ENCODE measurements at places on chromosomes 7 and 10.

DNA sequence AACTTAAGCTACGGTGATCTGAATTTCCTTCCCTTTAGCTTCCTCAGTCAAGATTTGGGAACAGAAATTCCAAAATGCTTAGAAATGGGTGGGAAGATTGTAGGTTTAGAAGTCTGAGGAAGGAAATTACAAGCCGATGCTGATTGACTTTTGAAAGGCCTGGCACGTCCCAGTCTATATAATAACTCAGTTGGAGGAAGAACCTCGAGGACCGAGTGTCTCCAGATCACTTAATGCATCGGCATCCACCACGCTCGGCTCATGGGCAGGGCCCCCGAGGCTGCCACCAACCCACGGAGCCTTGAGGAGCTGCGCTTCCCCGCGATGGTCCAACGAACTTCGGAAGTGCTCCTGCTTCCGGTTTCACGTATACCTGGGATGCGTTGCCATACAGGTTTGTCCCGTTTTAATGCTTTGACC, 10.4 kb upstream of the SP8 start:
- DNase-seq = no peak

GRCh38 chr7:68587599-68587998, 1010.7 kb upstream of the AUTS2 start:
- no peak for DNase-seq

- no peak for DNase-seq
These were observed 81.1 kb downstream of the IDE start for GRCh38 chr10:92492748-92493240.

GRCh38 chr10:4266416-4267085, 481.5 kb upstream of the KLF6 start:
- DNase-seq = no peak

GRCh38 chr10:121975295-121976086, 474 bp upstream of the NSMCE4A start:
- no peak for DNase-seq

GRCh38 chr10:131946321-131946751, 35.4 kb downstream of the BNIP3 start:
- no peak for DNase-seq

GRCh38 chr10:75040576-75040975, 70.9 kb upstream of the SAMD8 start:
- no peak for DNase-seq

- no peak for DNase-seq
These were observed 716 bp downstream of the OGA start for GRCh38 chr10:101817337-101818118.

DNA sequence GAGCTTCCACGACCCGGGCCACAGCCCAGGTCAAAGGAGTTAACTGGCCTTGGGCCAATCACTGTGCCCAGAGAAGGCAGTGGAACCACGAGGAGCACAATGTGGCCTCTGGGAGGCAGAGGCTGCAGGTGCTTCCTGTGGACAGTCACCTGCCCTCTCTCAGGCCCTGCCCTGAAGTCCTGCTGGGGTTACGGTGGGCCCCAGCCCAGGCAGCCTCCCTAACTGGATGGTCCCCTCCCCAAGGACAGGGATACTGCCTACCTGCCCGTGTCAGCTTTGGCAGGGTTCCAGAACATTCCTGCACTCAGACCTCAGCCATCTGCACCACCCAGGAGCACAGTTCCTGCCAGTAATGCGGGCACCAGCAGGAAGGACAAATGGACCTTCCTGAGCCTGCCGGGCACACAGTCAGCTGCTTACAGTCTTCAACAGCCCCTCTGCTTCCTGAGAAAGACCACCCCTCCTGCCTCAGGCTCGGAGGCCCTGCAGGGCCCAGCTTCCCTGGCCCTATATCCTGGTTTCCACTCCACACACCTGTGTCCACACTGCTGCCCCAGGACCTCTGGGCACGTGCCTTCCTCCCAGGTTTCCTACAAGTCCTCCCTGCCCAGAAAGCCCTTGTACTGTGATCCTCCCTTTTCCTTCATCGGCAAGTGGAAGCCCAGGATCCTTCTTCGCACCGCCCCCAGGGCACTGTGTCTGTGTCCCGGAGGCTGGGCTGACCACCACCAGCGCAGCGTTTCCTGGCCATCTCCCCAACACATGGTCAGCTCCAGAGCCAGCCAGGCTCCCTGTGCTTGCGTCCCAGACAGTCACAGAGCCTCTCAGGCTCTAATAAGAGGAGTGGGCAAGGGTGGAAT, 23.3 kb downstream of the WDR86 start:
- no peak for DNase-seq

- no peak for DNase-seq
These were observed 123.4 kb upstream of the ZNF746 start for GRCh38 chr7:149620961-149621360.

GRCh38 chr7:114554781-114555537, 140.3 kb downstream of the FOXP2 start:
- no peak for DNase-seq

GRCh38 chr7:99143521-99143852, 421 bp downstream of the SMURF1 start:
- peak; percentile 45 for DNase-seq

DNA sequence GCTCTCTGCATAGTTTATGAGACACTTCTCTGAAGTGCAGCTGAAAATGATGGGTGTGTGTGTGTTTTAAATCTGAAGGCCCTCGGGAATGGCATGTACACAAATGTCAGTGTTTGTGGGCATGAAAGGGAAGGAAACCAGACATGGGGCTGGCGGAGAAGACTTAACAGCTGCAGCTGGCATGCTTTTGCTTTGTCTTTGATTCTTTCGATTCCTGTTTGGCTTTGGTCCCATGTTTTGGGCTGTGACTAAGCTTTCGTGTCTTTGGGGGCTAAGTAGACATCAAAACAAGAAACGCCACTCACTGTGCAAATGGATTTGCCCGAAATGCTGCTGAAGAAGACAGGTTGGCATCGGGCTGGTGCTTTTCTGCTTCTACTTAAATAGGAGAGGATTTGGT, 179.3 kb downstream of the PFKFB3 start:
- no peak for DNase-seq

DNA sequence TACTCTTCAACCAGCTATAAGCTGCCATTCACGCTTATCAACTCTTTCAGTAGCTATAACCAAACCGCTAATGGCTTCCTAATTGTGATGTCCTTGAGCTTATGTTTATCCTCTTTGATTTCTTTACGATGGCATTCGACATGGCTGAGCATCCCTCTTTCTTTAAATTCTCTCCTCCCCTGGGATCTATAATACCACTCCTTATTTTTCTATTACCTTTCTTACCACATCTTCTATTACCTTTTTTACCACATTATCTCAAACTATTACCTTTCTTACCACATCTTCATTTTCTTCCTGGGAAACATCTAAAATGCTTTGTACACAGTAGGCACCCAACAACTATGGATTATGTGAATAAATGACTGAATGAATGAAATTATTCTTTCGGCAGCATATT, 13.1 kb downstream of the ZCWPW1 start:
- DNase-seq = no peak

- DNase-seq = no peak
These were observed 61.8 kb upstream of the MET start for GRCh38 chr7:116610210-116610609.

DNA sequence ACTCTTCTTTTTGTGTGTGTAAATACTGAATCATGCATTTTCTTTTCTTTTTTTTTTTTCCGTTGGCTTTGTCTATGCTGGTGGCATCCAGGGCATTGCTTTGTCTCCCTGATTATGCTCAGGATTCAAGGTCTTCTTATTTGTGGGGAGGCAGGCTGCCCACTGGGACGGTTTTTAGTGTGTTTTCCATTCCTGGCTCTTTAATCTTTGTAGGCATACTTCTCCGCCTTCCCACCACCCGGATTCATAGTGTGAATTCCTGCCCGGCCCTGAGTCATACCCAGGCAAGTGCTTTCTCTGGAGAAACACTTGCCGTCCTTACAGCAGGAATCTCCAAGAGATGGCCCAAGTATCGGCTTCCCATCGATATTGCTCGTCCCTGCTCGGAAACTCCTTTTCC, 5.2 kb downstream of the ZNF655 start:
- DNase-seq = no peak

GRCh38 chr10:32166365-32166764, 110.1 kb upstream of the KIF5B start:
- no peak for DNase-seq

GRCh38 chr7:81608748-81609382, 161.0 kb downstream of the HGF start:
- no peak for DNase-seq

- no peak for DNase-seq
These were observed 803.2 kb downstream of the PHTF2 start for GRCh38 chr7:78601728-78602127.

- DNase-seq = no peak
These were observed 26.2 kb upstream of the RASGEF1A start for GRCh38 chr10:43292755-43293676.

- no peak for DNase-seq
These were observed 281.1 kb upstream of the PFKP start for GRCh38 chr10:2786251-2786650.

- DNase-seq = no peak
These were observed 176.3 kb downstream of the DGKI start for GRCh38 chr7:137670222-137671064.

GRCh38 chr10:75764974-75765788, 333.8 kb downstream of the LRMDA start:
- no peak for DNase-seq

- DNase-seq = no peak
These were observed 65.6 kb downstream of the POM121L12 start for GRCh38 chr7:53101026-53101425.

GRCh38 chr7:11207565-11207964, 233.9 kb downstream of the PHF14 start:
- no peak for DNase-seq

DNA sequence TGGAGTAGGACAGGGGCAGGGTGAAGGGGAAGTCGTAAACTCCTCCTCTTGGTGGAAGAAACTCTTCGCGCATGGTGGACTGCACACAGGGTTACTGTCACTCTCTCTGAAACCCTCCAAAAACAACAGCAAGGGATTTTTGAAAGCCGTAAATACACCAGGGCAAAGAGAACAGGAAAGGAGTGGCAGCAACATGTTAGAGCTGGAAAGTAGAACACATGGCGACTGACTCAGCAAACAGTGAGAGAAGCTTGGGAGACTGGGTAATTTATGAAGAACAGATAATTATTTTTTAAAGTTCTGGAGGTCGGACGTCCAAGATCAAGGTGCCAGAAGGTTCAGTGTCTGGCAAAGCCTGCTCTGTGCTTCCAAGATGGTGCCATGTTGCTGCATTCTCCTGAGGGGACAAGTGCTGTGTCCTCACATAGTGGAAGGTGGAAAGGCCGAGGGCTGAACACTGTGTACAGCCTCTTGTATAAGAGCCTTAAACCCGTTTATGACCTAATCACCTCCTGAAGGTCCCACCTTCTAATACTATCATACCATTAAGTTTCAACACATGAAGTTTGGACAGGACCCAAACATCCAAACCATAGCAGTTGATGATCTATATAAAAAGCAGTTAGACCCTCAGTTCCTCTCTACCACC, 22.5 kb upstream of the C10orf53 start:
- no peak for DNase-seq

DNA sequence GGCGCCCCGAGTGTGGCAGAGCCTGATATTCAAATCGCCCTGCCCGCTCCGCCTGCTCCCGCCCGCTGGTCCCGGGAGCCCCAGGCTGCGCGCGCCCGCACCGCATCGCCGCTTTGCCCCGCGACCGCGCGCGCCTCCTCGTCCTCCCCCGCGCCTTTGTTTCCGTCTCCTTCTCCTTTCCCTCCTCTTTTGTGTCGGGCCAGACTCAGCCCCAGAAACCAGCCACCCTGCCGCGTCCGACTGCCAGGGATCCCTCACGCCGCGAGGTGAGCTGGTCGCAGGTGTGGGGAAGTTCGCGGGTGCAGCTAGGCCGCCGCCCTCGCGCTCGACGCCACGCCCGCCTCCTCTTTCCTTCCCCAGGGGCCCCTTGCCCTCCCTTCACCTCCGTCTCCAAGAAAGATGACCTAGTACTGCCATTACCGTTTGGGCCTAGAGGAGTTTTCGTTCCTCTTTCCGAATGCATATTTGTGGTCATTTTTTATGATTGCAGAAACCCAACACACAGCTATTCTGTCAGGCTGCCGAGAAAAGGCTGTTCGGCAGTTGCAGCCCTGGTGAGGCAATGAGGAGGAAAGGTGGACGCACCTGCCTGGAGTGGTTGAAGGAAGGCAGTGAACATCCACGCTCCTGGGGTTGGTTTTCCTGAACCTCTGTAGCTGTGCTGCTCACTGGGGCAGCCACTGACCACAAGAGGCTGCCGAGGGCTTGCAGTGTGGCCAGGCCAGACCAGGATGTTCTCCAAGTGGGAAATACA, 107.3 kb downstream of the SNX10 start:
- peak; percentile 61 for DNase-seq

DNA sequence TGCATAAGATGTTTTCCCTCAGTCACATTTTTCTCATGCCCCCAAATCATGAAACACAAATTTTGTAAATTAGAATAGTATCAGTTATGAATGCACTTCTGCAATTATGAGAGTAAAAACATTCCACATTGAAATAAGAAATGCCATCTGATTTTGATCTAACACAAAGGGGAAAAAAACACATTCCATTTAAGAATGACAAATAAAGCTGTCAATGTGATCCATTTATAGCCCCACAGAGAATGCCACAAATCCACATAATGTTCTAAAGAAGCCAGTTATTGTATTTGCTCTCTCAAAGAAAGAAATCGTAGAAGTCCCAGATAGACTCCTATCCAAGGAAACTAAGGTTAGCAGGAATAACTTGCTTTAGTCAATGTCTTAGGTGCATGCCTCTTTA, 48.7 kb upstream of the RHOBTB1 start:
- DNase-seq = no peak

DNA sequence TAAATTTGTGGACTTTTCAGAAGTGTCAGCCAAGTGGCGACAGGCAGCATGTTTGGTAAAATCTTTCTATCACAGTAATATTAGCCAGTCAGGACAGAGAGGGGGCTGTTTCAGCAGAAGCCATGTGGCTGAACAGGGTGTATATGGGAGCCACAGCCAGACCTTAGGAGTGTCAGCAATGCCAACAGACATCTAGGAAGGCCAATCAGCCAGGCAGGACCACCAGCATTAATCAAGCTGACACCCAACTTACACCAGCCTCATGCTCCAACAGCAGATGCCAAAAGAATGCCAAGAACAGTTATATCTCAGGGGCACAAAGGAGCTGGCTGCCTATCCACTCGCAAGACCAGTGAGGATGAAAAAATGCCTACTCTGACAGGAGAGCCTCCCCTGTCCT, 54.8 kb downstream of the RAPGEF5 start:
- no peak for DNase-seq

DNA sequence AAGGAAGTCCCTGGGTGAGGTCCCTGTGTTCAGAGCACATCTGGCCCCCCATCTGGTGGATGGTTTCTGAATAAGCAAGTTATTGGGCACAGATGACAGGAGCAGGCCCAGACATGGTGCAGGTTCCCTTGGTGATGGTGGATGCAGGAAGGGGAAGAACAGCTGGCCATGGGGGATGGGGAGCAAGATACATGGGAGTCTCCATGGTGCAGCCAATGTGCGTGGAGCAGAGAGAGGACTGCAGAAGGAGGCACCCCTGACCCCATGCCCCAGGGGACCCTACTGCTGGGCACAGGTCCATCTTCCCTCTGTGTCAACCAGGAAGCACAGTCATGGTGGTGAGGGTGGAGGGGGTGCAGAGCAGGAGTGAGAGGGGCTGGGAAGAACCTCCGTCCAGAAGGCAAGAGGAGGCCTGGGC, 43.8 kb upstream of the RABGEF1 start:
- peak; percentile 99 for DNase-seq

Data from DMS 273 treated with DMSO at 0.1 percent for 48 hours (cell line).